Fibroblast of upper back skin (primary cell): ENCODE measurements at places on chromosomes 4 and X.

GRCh38 chrX:44698357-44698756 lies 145.5 kb upstream of the DUSP21 start:
- no peak for DNase-seq

GRCh38 chr4:31417040-31417439 lies 696.9 kb downstream of the PCDH7 start:
- DNase-seq, result no peak

DNA sequence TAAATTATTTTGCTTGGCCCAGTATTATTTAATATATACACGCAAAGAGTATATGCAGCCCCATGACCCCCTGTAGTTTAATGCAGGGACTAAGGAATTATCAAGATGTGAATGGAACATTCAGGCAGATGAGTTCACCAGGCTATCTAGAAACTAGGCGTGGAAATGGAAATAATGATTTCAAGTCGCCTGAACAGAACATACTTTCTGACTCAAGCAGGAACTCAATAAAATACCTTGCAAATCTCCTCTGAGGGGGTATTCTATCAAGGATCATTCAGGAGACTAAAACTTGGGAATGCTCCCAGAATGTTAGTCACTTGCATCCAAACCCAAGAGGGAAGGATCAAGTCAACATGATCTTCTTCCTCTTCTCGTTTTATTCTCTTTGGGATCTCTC lies 59.6 kb upstream of the RASSF6 start:
- peak; percentile 95 for DNase-seq

- DNase-seq, result peak; percentile 48
Measured at GRCh38 chr4:95059663-95060062, 301.9 kb downstream of the BMPR1B start.

DNA sequence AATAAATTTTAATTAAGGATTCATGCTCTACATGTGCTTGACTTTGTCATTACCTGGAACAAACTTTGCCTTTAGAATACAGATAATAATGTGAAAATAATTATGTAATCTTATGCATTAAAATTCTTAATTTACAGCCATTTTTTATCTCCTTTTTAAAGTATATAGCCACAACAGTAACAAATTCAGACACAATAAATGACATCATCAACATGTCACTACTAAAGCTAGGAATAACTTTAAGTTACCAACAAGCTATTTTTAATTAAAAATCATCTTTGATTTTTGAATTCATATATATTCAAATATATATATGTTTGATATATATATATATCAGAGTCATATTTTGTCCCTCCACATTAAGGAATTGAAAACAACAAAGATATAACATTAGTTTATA lies 107.7 kb downstream of the MAD2L1 start:
- DNase-seq, result no peak

- no peak for DNase-seq
Measured at GRCh38 chr4:70531981-70532380, 13.6 kb downstream of the AMTN start.

- DNase-seq, result no peak
Measured at GRCh38 chr4:155762334-155762733, 3.5 kb downstream of the GUCY1B1 start.

GRCh38 chrX:134004084-134004483 lies 18.7 kb upstream of the GPC3 start:
- DNase-seq, result peak; percentile 79

DNA sequence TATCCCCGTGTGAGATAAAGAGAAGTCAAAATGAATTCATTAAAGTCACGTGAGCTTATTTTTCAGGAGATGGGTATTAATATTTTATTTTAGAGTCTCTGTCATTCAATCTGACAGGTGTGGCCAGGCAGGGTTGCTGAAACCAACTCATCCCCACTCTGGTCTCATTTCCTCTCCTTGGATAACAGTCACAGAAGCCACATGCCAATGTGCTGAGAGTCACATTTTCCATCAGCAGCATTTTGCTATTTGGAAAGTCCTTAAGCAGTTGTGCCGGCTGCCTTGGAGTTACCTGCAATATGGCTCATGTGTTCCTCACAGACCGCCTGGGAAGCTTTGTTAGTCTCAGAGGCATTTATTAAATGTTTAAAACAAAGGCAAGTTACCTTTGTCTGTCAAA lies 302.3 kb downstream of the DCHS2 start:
- DNase-seq, result peak; percentile 31

DNA sequence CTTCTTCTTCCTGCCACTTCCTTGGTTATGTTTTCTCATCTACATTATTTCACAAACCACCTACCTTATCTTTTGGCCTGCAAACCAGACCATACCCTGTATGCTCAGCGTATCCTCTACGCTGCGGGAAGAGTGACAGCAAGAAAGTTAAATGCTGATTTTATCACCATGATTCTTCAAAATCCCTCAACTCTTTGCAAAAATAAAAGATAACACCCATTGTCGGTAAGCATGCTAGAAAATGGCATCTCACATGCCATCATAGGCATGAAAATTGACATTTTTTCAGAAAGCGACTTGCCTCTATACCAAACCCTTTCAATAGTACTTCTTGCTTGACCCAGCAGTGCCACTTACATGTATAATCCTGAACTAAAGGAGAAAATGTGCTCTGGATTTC lies 102.0 kb downstream of the HPGD start:
- DNase-seq, result no peak

DNA sequence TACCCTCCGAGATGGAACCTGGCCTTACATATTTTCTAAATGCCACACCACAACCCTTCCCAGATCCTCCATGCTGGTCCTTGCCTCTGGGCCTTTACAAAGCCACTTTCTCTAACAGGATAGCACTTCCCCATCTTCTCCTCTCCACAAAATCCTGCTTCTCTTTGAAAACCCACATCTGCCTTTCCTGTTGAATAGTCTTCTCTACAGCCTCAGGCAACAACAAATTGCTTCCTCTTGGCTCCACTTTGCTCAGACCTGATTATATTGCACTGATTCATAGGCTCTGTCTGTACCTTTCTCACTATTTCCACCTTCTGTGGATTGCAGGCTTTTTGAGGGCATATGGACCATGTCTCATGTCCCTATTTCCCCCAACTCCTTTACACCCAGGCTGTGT lies 203.7 kb upstream of the MBNL3 start:
- DNase-seq, result no peak

DNA sequence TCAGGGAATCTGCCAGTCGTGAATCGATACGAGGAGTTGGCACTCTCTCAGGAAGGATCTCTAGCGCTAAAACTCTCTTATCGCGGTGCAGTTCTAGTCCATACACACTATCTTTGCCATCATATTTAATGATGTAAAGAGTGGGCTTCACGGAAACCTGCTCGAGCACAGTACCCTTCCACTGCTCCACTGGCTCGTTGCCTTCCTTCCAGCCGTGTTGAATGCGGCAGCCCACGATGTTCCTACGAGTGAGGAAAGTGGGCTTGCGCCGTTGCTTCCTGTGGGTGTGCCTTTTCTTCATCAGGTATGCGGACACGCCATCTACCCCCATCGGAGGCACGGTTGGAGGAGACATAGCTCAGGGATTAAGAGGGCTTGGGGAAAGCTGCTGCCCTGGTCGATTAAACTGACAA lies 661 bp downstream of the SPIN4 start:
- peak; percentile 6 for DNase-seq

- no peak for DNase-seq
Measured at GRCh38 chrX:2583194-2584162, 82.7 kb upstream of the DHRSX start.

DNA sequence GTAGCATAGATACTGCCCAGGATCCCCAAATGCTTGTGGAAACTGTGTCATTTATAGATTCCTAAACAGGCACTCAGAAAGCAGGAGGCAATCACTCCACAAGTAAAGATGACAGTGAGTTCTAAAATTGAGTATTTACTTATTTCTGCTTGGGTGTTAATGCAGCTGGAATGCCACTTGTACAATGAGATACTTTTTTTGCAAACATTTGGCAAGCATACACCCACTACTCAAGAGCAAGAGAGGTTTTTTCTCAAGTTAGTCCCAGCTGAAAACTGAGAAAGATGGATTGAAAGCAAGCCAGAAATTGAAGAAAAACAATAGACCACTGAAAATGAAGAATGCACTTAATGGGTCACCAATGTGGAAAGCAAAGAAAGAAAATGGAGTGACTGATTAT lies 22.5 kb downstream of the GABRA3 start:
- no peak for DNase-seq

DNA sequence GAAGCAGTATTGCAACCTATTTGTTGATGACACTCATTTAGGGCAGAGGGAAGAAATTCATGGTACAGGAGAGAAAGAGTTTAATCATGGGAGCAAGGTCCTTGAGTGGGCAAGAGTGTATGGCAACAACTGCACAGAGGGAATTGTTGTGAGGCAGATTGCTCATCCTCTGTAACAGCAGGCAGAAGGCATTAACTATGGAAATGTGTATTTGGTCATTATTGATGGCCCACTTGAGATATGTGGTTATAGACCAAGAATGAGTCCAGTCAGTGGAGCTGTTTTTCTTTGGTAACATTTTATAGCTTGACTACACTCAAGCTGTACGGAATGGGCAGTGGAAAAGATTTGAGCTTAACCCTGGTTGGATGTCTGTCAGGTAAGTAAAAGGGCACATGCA lies 15.9 kb downstream of the PLRG1 start:
- DNase-seq, result peak; percentile 18

DNA sequence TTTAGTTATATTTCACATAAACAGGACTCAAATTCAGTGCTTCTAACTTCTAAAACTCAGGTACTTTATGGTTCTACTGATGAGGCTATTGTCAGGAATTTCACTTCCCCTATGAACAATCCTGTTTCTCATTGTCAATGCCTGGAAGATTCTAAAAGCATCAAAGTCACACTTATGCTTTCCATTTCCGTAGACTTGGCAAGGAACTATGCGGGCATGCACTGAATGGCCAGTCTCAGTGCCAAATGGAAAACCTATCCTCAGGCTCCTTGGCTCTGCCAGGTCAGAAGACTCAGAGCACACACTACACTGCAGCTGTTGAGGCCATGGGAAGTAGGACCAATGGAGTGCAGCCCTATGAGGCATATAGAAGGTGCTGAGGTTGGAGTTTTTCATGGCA lies 97.0 kb upstream of the PTPN13 start:
- peak; percentile 40 for DNase-seq

DNA sequence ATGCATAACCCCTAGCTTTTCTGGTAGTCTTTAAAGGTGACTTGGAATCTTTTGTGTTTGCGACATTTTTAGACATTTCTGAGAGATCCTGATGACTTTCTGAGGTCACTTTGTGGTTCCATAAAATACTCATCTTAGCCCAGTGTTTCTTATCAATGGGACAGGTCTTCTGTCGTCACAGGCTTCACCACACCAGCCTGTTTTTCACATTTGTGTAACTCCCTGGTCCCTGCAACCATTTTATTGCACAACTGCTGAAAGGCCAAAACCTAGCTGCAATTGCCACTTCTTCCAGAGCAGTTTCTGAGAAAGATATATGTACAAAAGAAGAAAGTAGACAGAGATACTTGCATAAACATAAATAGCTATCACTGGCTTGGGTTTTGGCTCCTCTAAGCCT lies 120.9 kb downstream of the IL15 start:
- no peak for DNase-seq

GRCh38 chr4:27921231-27921630 lies 1060.6 kb downstream of the STIM2 start:
- peak; percentile 74 for DNase-seq

DNA sequence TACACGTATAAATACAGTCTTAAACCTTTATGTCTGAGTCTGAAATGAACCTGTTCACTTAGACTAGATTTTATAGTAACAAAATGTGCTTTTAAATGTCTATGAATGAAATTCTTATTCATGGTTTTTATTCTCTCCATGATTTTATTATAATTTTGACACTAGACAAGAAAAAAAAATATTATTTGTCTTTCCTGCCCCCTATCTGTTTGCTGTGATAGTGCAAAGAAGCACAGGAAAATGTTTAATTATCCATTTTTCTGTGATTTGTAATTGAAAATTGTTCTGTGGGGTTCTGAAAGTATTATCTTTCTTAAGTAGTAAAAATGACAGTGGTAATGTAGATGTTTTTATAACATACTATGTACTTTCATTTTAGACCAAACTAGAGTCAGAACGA lies 52.0 kb downstream of the INTS6L start:
- DNase-seq, result no peak

DNA sequence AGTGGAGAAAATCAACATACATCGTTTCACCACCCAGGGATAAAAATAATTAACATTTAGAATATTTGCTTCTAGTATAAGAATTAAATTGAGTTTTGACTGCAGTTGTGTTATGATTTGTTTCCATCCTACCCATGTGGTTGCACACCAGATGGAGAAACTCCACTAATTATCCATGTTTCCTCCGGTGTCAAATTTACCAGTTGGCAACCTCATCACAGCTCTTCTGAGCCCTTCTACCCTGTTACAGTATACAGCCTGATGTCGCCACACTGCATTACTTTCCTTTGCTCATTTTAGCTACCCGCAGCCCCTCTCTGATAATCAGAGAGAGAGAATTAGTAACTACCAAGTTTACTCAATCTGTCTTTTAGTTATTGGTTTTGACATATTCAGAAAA lies 411.2 kb downstream of the DTHD1 start:
- DNase-seq, result no peak

DNA sequence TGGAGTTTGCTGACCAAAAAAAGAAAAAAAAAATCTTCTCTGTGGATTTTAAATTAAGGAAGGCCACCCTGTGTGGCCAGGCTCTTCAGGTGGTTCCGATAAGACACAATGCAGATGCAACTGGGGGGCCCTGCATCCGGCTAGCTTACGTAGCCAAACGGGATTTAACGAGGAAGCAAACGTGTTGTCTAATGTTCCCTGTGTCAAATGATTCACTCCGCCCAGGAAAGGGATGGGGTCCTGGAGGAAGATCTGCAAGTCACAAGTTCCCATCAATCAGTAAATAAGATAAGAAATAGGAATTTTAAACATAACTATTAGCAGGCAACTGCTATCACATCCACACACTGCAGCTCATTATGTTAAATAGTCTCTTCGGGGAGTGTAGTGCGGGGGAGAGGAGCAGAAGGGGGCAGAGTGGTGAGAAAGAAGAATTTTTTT lies 216.4 kb upstream of the GYPA start:
- peak; percentile 47 for DNase-seq

GRCh38 chrX:42131856-42132255 lies 208.5 kb upstream of the CASK start:
- DNase-seq, result no peak

DNA sequence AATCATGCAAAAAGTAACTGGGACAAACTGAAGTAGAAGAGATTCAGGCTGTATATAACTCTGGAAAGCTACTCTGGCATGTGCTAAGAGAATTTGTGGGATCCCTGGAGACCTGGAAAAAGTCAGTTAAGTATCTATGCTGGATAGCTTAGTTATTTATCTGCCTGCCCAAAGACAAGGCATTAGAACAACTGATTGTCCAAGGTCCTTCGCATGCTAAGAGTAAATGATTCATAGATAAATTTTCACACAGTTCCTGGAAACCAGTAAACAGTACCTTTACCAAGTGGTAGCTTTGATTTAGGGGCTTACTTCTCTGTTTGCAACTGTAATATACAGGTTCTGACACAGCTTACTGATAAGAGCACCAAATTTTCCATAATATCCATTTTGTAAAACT lies 104.8 kb downstream of the ATP11C start:
- peak; percentile 41 for DNase-seq

DNA sequence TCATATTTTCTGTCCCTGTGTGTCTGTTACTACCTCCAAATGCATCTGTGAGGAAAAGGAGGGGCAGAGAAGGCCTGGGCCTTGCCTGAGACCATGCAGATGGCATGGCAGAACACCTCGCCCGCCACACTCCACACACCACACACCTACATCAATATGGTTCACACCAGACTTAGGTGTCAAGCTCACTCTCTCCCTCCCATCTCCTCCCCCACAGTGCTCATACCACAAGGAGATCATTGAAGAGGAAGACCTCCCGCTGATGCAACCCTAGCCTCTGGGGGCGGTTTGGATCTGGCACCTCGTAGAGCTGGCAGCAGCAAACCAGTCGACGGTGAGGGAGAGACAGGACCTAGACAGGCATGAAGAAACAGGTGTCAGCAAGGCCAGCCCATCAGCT lies 16.6 kb upstream of the KDM5C start:
- DNase-seq, result no peak
